Spinal cord (tissue), 10 donors: ENCODE measurements at places on chromosomes 2 and 18.

DNA sequence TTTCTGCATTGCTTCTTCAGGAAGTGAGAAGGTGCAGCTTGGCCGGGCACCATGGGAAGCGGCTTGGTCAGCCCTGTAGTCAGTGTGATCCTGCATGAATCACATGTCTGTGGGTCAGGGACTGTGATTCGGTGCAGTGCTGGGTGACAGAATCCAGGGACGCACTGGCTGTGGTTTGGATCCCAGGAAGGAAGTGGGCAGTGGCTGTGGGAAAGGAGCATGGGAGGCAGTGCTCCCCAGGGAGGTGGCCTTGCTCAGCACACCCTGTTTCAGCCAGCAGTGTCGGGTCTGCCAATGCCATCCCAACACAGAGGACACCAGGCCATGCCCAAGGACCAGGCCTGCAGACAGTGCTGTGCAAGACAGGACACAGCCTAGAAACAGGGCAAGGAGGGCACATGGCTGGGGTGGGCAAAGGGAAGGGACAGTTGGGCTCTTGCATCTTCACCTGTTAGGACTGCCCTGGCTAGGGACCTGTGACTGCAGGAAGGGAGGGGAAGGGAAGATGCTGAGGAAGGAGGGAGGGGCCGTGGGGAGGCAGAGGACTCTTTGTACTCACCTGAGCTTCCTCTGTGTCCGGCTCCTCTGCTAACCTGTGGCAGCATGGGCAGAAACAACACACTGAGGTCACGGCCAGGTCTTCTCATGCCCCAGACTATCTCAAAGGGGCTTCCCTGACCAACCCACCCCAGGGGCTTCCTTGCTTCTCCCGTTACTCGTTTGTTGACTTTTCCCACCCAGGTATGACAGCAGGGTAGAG lies 37.2 kb upstream of the DNMT3A start:
- DNase-seq, result no peak

DNA sequence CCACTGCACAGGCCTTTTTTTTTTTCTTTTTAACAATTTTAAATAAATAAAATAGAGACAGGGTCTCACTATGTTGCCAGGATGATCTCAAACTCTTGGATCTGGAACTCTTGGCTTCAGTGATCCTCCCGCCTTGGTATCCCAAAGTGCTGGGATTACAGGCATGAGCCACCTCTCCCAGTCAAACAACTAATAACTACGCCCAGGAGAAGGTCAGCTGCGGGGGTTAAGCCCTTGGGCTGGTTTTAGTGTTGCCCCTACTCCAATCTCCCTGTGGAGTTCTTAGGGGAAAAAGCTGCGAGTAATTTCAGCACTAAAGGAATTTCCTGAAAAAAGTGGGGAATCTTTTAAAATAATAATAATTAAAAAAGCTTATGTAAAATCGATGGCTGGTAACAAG lies 96.4 kb upstream of the XPO1 start:
- DNase-seq, result no peak

- DNase-seq, result no peak
Observed at GRCh38 chr18:76490033-76490432, 5.0 kb downstream of the ZNF516 start.

DNA sequence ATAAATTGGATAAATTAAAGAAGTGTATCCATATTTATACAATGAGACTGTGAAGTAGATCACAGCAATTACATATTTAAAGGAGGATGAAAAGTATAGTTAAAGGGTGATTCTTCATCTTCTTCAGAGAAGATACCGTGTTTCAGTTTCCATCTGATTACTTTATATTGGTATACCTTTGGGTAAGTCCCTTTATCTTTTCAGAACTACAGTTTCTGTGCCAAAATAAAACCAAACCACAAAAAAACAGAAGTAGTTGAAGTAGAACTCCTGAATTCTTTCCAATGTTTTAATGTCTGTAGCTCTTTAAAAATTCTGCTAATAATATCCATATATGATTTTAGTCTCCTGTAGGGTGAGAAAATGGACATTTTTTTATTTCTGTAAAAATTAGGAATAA lies 231.2 kb upstream of the LINC00305 start:
- no peak for DNase-seq

GRCh38 chr2:232299927-232300674 lies 78.5 kb upstream of the ALPP start:
- no peak for DNase-seq

- DNase-seq, result no peak
Observed at GRCh38 chr18:79300413-79300812, 95.3 kb upstream of the NFATC1 start.

- DNase-seq, result no peak
Observed at GRCh38 chr2:30549096-30549495, 102.0 kb downstream of the LCLAT1 start.

DNA sequence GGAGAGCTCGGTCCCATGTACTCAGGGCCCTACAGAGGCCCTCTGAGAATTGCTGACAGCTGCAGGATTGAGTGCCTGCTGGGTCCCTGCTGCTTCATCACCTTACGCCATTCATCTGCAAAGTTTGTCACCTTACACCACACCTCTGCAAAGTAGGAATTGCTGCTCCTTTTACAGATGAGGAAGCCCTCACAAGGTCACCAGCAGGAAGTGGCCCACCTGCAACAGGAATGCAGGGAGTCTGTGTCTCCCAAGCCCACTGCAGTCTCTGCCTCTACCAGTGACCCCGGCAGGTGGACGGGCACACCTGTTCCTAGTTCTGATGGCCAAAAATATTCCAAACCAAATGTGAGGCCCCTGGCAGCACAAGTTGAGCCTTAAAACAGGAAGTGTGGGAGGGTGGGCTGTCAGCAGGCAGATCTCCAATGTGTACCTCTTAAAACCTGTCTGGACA lies 441.4 kb downstream of the NBAS start:
- no peak for DNase-seq

DNA sequence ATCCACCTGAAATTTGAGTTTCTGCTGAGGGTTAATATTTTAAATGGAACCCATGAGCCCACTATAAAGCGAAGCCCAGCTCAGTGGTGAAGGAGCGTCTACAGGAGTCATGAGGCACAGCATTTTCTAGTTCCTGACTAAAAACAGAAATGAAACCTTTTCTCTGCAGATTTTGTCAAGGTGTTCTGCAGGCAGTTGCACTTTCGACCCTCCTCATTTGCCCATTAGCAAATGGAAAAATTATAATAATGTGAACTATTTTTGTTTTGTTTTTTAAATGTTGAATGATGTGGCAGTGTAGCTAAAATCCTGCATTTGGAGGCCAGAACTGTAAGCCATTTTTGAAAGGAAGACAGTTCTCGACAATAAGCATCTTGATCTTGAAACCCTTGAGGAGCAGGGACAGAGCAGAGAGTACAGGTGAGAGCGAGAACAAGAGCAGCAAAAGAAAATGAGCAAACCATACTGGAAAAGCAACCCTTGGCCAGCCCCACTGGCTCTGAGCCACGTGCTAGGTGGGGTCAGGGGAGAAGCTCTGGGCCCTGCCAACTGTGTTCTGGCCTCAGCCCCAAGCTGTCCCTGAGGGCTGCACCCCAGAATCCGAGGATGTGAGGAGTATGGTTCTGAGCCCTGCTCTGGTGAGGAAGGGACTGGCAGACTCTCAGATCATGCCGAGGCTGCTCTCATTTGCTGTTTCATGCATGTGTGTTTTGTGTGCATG lies 26.4 kb upstream of the COPS8 start:
- no peak for DNase-seq
